Stimulated activated CD4-positive, alpha-beta T cell treated with anti-CD3 and anti-CD28 coated beads, Interleukin-2, amount 100 ng/mL, for 4 hours (primary cell): ENCODE measurements at places on chromosomes 3 and 15.
A peak's percentile ranks its signal among the peaks of the same experiment; 100 is the strongest.

DNA sequence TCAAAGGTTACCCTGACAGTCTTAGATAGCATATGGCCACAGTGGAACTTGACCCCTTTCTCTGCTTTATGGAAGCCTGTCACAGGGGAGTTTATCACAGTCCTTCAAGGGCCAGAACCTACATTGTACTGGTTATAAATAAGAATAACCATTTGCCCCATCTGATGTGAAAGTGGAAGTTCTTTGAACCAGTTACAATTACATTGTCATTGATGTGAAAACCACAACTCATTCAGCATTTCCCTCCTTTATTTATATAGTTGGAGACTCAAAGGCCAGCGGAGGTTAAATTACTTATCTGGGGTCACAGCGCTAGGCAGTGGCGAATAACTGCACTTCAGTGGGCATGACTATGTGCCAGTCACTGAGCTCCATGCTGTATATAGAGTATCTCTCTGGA, 60.5 kb upstream of the TBC1D5 start:
- DNase-seq = no peak

GRCh38 chr3:181709537-181710279, 2.0 kb upstream of the SOX2 start:
- peak; percentile 24 for DNase-seq

GRCh38 chr3:192870822-192871221, 46.8 kb downstream of the MB21D2 start:
- no peak for DNase-seq

- no peak for DNase-seq
Measured at GRCh38 chr3:48950051-48950450, 31.4 kb downstream of the ARIH2 start.

DNA sequence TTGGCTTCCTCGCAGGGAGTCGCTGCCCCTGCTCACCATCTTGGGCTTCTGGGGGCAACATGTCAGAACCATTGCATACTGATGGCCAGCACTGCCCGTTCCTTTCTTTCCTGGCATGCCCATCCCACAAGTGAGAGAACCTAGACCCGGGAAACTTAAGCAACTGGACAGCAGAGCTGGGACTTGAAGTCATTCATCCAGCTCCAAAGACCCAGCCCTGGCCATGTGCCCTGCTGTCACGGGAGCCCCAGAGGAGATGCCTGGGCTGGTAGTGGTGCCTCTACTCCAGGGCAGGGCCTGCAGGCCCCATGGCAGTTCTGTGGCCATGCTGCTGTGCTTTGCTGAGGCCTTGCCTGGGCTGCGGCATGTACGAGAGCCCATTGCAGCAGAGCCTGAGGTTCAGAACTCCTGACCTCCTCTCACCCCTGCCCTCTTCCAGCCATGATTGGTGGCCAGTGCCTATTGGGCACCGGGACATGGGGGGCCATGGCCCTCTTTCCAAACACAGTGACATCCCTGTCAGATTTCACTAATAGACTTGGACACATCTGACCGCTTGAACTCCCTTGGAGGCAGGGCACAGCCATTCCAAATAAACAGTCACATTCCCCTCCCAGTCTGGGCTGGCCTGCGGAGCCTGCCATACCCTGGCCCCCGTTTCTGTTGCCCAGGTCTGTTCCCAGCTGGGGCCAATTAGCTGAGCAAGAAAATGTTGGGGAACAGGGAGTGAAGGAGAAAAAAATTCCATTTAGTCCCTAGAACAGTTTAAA, 115.9 kb downstream of the EEFSEC start:
- no peak for DNase-seq

- DNase-seq = no peak
Measured at GRCh38 chr3:136992115-136992514, 34.3 kb downstream of the IL20RB start.

- no peak for DNase-seq
Measured at GRCh38 chr3:121488628-121489027, 57.2 kb downstream of the POLQ start.

- no peak for DNase-seq
Measured at GRCh38 chr15:70955151-70955550, 62.5 kb downstream of the LRRC49 start.

- DNase-seq = no peak
Measured at GRCh38 chr3:177379045-177379444, 181.8 kb upstream of the TBL1XR1 start.

DNA sequence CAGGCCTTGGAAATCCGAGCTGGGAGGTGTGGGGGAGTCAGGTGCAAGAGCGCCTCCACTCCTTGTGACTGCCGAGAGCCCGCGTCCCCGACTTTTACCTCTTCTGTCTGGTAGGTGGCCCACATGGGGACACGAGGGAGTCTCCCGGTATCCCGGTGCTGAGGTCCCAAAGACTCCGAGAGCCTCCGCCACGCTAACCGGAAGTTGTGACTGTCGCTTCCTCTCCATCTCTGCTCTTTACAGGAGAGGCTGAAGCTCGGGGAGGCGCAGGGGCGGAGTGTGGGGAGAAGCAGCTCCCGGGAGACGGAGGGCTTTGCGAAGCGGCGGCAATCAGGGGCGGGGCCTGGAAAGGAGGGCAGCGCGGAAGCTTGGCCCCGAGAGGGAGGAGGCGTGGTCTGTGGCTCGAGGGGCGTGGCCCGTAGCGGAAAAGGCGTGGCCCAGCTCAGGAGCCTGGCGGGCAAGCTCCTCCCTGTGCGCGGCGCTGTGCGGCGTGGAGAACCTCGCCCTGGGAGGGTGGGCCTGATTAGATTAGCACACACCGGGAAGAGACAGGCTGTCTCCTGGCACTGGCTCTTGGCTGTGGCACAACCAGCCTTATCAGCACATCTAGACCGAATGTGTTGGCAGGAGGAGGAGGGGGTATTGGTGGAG, 143.9 kb downstream of the GABRB3 start:
- no peak for DNase-seq

DNA sequence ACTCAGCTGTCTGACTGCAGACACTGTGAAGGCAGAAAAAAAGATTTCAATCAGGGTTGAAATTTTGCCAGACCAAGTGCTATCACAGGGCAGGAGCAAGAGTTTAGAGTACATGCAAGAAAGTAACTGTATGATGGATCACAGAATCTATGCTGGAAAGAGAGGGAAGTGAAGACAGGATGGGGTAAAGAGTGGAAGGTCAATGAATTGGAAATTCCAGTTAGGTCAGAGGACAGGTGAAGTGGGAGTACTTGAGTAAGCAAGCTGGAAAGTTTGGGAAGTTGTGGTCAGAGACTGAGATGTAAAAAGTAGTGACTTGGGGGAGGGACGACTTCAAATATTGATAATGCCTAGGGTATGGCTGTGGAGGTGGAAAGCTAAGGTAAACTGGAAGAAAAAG, 7.2 kb downstream of the SPG11 start:
- DNase-seq = no peak

- DNase-seq = no peak
Measured at GRCh38 chr3:162879021-162879562, 1382.5 kb downstream of the OTOL1 start.

- DNase-seq = no peak
Measured at GRCh38 chr15:101559952-101560351, 70.4 kb upstream of the PCSK6 start.

GRCh38 chr15:78837543-78837942, 26.3 kb upstream of the ADAMTS7 start:
- DNase-seq = no peak

DNA sequence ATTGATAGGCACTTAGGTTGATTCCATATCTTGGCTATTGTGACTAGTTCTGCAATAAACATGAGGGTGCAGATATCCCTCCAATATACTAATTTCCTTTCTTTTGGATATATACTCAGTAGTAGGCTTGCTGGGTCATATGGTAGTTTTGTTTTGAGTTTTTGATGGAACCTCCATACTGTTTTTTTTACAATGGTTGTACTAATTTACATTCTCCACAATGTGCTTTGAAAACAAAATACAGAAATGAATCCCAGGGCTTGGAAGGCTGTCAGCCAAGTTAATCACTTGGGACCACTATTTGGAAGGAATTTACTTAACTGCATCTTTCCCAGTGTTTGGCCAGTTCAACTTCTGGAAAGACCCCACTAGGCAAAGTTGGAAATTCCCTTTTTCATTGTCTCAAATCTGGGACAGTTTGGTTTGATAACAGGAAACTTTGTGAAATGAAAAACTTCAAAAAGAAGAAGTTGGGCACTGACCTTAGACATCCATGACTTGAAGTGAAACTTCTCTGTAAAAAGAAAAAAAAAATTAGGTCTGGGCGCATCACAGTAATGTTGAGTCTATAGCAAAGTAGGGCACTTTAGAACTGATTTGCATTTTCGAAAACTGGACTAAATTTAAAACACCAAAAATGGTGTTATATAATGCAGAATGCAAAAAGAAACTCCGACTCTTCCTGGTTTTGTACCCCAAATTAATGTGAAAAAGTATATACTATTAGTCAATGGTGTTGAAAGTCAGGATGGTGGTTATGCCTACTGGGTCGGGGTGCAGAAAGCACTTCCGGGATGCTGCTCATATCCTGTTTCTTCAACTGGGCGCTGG, 6.0 kb downstream of the CTSH start:
- no peak for DNase-seq

DNA sequence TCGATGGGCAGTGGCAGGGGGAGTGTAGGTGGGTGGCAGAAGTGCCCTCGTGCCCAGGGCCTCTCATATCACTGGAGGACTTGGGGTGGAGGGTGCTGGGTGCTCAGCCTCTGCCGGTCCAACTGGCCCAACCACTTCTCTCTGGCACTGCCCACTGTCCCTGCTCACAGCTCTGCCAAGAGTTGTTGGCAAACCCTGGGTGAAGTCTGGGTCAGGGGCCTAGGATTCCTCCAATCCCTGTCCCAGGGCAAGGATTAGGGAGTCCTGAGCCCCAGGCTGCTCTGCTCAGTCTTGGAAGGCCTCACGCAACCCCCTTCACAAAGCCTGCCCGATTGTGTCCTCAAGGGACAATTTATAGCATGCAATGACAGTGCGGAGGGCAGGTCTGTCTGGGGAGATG, 5.2 kb upstream of the PRKCD start:
- no peak for DNase-seq

GRCh38 chr3:31503456-31503855, 29.3 kb upstream of the STT3B start:
- no peak for DNase-seq

GRCh38 chr3:189842681-189843602, 211.8 kb downstream of the TP63 start:
- DNase-seq = no peak

- no peak for DNase-seq
Measured at GRCh38 chr3:49296781-49297411, 19.9 kb upstream of the C3orf62 start.

DNA sequence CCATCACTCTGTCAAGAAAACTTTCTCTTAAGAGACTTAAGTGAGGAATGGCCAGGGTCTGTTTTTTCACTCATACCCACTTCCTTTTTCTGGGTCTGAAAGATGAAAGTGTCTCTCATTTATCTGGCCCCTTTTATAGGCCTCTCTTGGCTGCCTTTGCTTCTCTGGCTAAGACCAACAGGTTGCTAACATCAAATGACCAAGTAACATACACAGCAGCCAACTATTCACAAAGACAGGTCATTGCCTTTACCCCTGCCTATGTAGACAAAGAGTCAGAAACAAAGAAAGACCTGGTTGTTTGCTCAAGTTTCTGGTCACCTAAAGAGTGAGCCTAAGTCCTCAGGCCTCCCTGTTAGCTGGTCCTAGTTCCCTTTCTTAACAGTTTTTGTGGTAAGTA, 24.0 kb upstream of the CSTA start:
- DNase-seq = no peak

- DNase-seq = no peak
Measured at GRCh38 chr15:76282465-76282864, 28.8 kb downstream of the ETFA start.

DNA sequence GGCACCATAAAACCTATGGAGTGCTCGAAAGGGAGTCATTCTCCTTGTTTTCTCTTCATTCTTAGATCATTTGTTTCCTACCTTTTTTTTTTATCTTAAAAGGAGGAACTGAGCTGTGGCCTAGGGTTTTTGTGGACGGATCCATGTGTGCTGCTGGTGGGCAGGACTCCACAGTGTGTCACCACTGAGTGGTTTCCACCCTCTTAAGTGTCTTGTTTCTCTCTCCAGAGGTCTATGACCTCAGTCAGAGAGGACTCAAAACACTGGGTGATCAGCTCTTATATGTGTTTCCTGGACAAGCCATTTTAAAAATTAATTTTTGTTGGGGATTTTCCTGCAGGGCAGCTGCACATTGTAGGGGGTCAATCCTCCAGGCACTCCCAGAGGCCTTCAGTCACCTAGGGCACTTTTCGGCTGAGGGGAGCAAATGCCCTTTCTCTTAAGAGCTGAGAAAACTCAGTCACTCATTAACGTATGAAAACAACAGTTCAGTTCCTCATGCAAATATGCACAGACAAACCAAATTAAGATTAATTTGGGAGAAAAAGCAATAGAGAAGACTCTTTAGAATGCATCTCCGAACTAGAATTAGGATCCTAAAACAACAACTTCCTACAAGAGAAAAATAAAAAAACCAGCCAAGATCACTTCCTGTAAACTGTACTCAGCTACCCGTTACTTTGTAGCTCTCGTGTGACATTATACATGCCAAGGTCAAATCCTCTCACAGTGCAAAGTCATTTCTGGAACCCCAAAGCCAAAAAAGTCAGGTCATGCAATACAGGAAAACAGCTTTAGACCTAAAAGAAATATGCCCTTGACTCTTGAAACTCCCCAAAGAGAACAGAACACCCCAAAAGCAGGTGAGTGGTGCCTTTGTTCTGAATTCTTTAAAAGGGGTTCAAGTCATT, 27.6 kb upstream of the FAM3D start:
- DNase-seq = no peak

- DNase-seq = no peak
Measured at GRCh38 chr3:177610686-177611633, 413.7 kb upstream of the TBL1XR1 start.

DNA sequence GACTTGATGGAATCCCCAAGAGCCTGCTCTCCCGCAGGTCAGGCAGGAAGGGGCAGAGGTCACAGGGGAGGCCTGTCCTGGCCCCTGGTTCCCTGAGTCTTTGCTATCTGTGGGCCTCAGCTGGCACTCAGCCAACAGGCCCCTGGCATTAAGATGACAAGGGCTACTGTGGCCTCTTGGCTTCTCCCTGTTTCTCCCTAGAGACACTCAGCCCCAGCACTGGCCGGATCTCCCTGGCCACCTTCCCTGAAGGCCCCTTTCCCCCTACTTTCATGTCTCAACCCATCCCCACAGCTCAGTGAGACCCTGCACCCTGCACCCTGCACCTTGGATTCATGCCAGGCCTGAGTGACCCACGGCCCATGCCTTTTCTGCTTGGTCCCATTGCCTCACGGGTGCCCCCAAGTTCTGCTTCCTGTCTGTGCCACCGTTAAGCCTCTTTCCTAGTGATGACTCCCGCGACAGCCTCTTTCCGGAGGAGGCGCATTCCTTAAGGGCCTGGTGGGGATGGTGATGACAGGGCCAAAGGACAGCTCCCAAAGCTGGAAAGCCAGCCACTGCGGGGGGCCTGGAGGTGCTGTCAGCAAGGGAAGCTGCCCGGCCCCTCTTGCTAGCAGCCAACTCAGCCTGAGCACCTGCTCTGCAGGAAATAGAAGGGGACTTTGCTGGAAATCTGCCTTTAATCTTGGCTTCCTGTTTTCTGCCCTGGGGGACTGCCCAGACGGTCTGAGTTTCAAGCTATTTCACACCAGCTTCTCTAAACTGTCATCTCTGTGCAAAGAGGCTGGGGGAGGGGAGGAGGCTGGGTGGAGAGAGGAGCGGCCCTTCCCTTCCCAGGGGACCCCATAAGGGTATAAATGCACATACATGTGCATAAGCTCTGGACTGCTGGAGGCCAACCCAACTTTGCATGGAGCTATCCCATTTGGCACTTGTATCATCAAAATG, 4.8 kb upstream of the CSK start:
- no peak for DNase-seq

- DNase-seq = no peak
Measured at GRCh38 chr3:138945709-138946662, 951 bp downstream of the FOXL2 start.
